Right cardiac atrium (tissue), 5 donors: ENCODE measurements at places on chromosomes 16 and 17. TPM values are rescaled to one million over a fixed set of nuclear protein-coding genes. Genes with fewer than 3 reads are reported as not detected.

The JPT1 gene
- total RNA-seq = 17.9 TPM

The ZNF174 gene
- 13.5 TPM for total RNA-seq

The MT1H gene
- total RNA-seq = not detected

The TERB1 gene
- total RNA-seq = not detected

The SLC47A2 gene
- total RNA-seq = not detected

The SCARF1 gene
- total RNA-seq = 12.4 TPM

The DHRS7C gene
- 317 TPM for total RNA-seq

The CHST5 gene
- 0.15 TPM for total RNA-seq

The SDK2 gene
- total RNA-seq = 4.4 TPM

The CDRT4 gene
- total RNA-seq = 3.6 TPM

The SSTR5 gene
- 27.6 TPM for total RNA-seq

The CES4A gene
- total RNA-seq = 11.6 TPM

The IRF8 gene
- total RNA-seq = 9.2 TPM

The PHAF1 gene
- 11.6 TPM for total RNA-seq
